Stimulated activated CD4-positive, alpha-beta T cell treated with anti-CD3 and anti-CD28 coated beads, Interleukin-4, amount 100 ng/mL, for 24 hours (primary cell): ENCODE measurements at places on chromosomes 1 and 21.

GRCh38 chr21:39073063-39073462 lies 110.2 kb downstream of the PSMG1 start:
- no peak for DNase-seq

GRCh38 chr21:33246506-33246905 lies 16.8 kb downstream of the IFNAR2 start:
- no peak for DNase-seq

- DNase-seq, result no peak
Measured at GRCh38 chr1:86567878-86568277, 21.0 kb downstream of the CLCA4 start.

- no peak for DNase-seq
Measured at GRCh38 chr1:228337031-228337564, 69.5 kb downstream of the TRIM11 start.

GRCh38 chr1:1307261-1307922 lies 338 bp downstream of the ACAP3 start:
- no peak for DNase-seq

GRCh38 chr1:67973051-67973450 lies 77.4 kb downstream of the DIRAS3 start:
- no peak for DNase-seq

- DNase-seq, result no peak
Measured at GRCh38 chr1:36080801-36081200, 3.1 kb upstream of the TEKT2 start.

GRCh38 chr1:31745096-31745945 lies 18.8 kb downstream of the ADGRB2 start:
- DNase-seq, result peak; percentile 51

- no peak for DNase-seq
Measured at GRCh38 chr1:170856455-170856854, 78.9 kb upstream of the MROH9 start.

DNA sequence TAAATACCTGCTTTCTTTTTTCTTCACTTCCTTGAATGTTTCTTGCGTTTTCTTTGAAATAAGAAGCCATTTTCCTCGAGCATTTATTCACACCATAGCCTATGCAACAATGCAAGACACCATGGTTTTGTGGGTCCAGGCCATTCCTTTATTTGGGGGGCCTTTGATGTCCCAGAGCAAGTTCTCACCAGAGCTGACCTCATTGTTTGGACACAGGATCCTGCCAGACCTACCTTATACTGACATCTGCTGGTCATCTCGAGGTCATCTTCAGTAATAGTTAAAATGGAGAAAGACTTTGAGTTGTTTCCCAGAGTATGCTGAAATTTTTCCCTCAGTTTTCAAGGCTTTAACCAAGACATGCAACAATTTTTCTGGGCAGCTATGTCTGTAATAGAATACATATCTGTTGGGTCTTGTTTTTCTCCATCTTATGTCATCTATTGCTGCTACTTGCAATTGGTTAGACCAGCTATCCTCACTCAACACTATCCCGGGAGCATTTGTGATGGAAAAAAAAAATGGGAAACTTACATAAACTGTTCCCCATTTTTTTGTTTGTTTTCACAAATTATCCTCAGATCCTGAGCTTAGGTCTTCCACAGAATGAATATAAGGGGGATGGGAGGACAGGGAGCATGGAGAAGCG lies 34.0 kb upstream of the BACE2 start:
- no peak for DNase-seq

GRCh38 chr1:14599183-14599791 lies 802 bp downstream of the KAZN start:
- no peak for DNase-seq
